ENCODE measurements at places on chromosomes 1 and 21.

GRCh38 chr1:167442142-167442848 is 76.0 kb downstream of the CD247 start:
- DNase-seq: peak; percentile 75

DNA sequence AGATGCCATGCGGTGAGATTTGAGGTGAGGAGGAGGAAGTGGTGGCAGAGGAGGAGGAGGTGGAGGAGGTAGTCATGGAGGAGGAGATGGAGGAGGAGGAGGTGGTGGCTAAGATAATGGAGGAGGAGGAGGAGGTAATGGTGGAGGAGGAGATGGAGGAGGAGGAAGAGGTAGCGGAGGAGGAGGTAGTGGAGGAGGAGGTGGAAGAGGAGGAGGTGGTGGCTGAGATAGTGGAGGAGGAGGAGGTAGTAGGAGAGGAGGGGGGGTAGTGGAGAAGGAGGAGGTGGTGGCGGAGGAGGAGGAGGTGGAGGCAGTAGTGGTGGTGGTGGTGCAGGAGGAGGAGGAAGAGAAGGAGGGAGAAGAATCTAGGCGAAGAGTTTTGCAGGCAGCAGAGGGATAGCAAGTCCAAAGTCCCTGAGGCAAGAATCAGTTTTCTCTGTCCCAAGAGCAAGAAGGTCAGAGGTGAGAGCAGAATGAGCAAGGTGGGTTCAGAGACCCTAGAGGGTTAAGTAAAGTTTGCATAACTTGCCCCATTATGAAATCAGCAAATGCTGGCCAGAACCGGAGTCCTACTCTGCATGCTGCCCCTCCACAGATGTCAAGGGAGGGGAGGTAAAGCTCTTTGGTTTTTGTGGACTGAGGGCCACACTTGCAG is 38.9 kb upstream of the GNPAT start:
- DNase-seq: no peak

DNA sequence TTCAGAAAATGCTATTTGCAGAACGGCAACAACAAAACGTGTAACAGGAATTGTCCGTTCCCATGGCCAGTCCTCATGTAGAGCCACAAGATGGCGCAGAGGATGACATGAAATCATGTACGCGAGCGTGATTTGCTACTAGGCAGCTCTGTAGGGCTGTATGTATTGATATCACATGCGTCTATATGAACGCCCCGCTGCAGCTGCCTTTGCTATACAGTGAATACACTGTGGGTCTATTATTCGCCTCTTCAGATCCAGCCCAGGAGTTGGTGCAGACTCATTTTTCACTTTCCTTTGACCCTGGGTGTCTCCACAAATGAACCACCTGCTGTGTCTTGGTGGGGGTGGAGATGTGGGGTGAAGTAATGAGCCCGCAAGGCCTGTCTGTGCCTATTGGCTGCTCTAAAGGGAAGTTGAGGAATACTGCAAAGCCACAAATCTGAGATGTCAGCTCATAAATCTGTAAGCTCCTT is 361.5 kb downstream of the KIF26B start:
- no peak for DNase-seq

GRCh38 chr1:234538062-234538731 is 59.2 kb upstream of the TARBP1 start:
- no peak for DNase-seq

- DNase-seq: no peak
Measured at GRCh38 chr21:32916522-32917099, 109.1 kb upstream of the OLIG2 start.

- no peak for DNase-seq
Measured at GRCh38 chr21:35775778-35776544, 284.4 kb downstream of the SETD4 start.

- DNase-seq: peak; percentile 75
Measured at GRCh38 chr1:181044449-181044966, 10.7 kb downstream of the MR1 start.

GRCh38 chr1:27144920-27145661 is 9.8 kb downstream of the SLC9A1 start:
- no peak for DNase-seq

GRCh38 chr1:152026895-152027294 is 9.9 kb downstream of the S100A11 start:
- DNase-seq: no peak

GRCh38 chr1:1400576-1401456 is 1.7 kb upstream of the CCNL2 start:
- no peak for DNase-seq

- DNase-seq: no peak
Measured at GRCh38 chr1:95118067-95118499, 928 bp downstream of the TLCD4 start.

DNA sequence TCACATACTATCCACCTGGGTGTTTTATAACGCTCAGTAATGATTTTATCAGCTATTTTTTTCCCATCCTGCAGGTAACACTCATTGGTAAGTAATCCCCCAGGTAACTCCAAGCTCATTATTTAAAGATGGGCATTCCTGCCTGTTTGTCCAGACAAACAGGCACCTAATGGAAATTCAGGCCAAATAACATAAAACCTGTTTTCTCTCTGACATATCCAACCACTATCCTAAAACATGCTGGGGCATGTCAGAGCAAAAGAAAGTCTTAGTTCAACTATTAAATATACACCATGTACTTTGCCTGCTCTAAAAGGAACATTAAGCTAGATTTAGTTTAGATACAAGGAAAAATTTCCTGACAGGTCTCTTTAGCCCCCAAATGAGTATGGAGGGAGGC is 987.7 kb downstream of the TTLL7 start:
- DNase-seq: no peak

- DNase-seq: no peak
Measured at GRCh38 chr1:202752774-202753173, 42.5 kb upstream of the SYT2 start.

DNA sequence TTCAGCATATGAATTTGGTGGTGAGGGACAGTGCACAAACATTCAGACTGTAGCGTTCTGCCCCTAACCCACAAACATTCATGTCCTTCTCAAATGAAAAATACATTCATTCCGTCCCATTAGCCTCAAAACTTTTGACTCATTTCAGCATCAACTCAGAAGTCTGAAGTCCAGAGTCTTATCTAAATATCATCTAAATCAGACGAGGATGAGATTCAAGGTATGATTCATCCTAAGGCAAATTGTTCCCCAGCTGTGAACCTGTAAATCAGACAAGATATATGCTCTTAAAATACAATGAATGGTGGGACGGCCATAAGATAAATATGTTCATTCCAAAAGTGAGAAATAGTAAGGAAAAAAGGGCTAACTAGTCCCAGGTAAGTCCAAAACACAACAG is 1195.6 kb upstream of the ADGRL4 start:
- no peak for DNase-seq

DNA sequence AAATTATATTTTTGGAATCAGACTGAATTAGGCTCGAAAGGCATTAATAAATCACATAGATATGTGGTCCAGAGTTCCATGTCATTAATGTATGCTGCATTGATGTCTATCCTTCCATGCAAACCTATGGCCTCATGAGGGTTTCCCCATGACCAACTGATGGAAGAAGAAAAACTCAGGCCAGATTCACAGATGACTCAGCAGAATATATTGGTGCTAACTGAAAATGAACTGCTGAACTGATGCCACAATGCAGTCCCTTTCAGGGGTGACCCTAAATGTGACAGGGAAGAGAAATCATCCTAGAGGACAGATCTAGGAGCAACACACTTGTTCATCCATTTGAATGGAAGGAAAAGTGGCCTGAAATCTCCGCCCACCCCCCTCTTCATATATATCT is 110.5 kb upstream of the KCND3 start:
- DNase-seq: no peak

GRCh38 chr1:193703121-193703520 is 516.7 kb upstream of the B3GALT2 start:
- DNase-seq: no peak

DNA sequence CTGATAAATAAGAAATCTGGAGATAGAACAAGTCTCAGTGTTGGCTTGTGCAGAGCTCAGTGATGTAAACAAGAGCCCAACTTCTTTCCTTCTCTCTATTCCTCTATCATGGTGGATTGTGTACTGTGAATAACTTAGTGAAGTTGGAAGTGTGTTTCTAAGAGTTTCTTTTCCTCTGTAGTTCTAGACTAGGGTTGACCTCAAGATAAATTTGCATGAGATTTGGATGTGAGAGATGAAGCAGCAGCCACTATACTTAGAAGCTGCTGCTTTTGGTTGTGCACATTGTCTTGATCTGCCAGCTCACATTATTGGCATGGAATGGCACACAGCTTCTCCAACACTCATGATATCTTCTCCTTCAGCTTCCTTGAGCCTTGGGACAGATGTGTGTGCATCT is 198.9 kb upstream of the ZP4 start:
- DNase-seq: no peak

DNA sequence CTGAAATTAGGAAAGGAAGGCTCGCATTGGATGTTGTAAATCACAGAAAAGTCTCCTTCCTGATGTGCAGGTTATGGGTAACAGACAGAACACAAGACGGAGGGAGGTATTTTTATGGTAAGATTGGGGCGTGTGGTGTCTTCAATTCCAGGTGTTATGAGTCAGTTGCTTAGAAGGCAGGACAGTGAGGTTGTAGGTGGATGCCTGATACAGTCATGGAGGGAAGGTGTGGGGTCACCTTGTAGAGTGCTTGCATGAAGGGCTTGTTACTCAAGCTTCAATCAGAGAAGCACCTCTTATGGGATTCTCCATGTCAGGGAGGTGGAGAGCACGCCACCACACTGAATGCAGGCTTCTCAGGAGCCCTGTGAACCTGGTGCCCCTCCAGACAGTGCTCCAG is 63.1 kb downstream of the C1orf21 start:
- no peak for DNase-seq

All from activated naive CD8-positive, alpha-beta T cell treated with anti-CD3 and anti-CD28 coated beads for 36 hours (primary cell).